ENCODE measurements at places on chromosomes 6 and 20.

- DNase-seq, result no peak
Observed at GRCh38 chr6:165031502-165031901, 277.9 kb downstream of the C6orf118 start.

GRCh38 chr6:27772261-27773001 lies 139.8 kb downstream of the OR2B2 start:
- peak; percentile 80 for DNase-seq

GRCh38 chr6:135256866-135257265 lies 75.8 kb downstream of the MYB start:
- no peak for DNase-seq

GRCh38 chr6:9532621-9533557 lies 882.0 kb downstream of the TFAP2A start:
- DNase-seq, result no peak

GRCh38 chr20:8272766-8273165 lies 140.7 kb downstream of the PLCB1 start:
- no peak for DNase-seq

- no peak for DNase-seq
Observed at GRCh38 chr6:24455061-24455460, 34.3 kb downstream of the GPLD1 start.

DNA sequence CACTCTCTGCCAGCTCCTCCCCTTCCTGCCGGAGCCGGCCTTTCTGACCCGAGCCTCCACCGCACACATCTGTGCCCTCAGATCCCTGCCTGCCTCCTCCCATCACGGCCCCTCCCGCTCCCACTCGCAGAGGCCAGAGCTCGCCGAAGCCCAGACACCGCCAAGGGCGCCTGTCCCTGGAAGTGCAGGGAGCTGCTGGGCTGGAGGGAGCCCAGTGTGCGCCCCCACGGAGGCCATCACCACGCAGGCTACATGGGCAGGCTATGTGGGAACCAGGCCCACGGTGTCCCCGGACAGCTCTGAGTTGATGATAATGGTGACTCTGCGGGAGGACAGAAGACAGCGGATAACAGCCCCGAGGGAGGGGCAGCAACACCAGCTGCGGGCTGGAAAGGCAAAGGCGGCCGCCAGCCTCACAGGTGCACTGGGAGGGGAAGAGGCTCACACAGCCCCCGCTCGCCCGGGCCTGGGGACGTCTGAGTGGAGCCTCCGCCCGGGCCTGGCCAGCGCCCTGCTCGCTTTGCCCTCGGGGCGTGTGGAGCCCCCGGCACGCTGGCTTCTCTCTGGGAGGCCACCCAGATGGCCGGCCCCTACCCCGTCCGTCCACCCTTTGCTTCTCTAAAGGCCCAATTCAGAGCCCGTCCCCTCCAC lies 154.9 kb downstream of the DLL1 start:
- DNase-seq, result no peak

GRCh38 chr20:20803011-20803410 lies 90.6 kb upstream of the RALGAPA2 start:
- DNase-seq, result no peak

- DNase-seq, result no peak
Observed at GRCh38 chr6:62716719-62717118, 430.7 kb upstream of the KHDRBS2 start.

DNA sequence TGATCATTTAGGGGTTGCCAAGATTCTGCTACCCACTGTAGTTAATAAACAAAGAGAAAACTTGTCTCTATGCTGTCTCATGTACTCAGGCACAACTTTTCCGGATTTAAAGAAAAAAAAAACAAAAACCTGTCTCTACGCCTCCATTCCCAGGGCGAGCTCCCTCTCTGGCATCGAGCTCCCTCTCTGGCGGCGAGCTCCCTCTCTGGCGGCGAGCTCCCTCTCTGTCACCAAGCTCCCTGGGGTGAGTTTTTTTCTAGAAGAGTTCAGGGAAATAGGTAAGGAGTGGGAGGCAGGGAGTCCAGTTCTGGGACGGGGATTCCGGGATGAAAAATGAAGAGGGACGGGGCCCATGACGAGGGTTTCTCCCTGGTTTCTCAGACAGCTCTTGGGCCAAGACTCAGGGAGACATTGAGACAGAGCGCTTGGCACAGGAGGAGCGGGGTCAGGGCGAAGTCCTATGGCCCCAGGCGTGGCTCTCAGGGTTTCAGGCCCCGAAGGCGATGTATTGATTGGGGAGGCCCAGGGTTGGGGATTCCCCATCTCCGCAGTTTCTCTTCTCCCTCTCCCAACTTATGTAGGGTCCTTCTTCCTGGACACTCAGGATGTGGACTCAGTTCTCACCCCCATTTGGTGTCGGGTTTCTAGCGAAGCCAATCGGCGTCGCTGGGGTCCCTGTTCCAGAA lies 16.5 kb upstream of the HLA-A start:
- DNase-seq, result peak; percentile 54

DNA sequence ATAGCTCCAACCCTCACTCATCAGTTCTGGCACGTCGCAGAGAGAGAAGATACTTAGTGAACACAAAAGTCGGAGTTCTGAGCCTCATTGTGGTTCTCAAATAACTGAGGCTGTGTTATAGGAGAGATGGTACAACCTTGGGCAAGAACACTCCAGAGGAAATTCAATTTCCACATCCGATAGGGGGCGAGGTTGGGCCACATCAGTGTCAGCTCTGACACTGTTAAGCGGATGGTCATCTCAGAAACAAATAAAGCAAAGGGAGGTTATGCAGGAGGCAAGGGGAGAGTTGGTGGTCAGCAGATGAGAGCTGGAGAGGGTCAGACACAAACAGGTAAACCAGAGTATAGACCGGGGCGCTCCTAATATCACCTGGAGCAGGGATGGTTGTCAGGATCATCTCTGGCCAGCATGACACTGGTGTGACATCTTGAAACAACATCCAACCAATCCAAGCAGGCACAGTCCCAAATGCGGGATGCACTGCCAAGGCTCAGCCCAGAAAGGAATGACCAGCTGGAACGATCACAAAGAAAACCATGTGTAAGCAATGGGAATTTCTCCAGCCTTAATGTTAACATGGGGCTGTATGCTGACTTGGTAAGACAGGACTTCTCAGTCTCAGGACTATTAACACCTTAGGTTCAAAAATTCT lies 331.8 kb downstream of the HACE1 start:
- DNase-seq, result peak; percentile 25

- peak; percentile 97 for DNase-seq
Observed at GRCh38 chr6:31546339-31546957, at the start of gene ATP6V1G2. TSS of gene ATP6V1G2 (minus strand) at chr6:31546608. CDS start at chr6:31546559, 49 bp downstream.

DNA sequence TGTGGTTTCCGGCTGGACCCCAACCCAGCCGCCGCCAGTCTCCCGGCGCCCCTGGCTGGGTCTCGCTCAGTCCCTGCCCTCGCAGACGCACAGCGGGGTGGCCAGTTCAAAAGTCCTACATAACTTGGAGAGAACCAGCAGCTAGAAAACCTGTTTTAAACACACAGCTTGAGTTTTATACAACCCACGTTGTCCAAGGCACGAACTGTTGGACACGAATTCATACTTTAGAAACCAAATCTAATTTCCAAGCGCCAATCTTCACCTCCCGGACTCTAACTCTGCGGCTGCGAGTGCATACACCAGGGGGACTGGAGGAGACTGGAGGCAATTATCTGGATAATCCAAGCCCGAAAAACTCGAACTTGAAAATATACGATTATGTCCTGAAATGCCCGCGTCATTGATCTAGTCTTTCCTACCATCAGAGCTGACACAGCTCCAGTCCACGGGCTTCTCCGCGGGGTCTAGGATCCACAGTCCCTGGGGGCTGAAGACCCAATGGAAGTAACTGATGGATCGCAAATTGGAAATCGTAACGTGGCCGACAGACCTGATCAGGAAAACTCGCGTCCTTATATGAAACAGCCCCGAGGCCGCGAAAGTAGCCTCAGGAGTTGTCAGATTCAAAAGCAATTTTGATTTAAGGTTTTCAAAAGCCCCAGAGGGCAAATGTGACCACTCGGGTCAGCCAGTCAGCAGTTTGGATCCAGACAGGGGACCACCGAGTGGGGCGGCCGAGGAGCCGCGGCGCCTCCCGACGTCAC lies 843 bp upstream of the HEY2 start:
- peak; percentile 33 for DNase-seq

DNA sequence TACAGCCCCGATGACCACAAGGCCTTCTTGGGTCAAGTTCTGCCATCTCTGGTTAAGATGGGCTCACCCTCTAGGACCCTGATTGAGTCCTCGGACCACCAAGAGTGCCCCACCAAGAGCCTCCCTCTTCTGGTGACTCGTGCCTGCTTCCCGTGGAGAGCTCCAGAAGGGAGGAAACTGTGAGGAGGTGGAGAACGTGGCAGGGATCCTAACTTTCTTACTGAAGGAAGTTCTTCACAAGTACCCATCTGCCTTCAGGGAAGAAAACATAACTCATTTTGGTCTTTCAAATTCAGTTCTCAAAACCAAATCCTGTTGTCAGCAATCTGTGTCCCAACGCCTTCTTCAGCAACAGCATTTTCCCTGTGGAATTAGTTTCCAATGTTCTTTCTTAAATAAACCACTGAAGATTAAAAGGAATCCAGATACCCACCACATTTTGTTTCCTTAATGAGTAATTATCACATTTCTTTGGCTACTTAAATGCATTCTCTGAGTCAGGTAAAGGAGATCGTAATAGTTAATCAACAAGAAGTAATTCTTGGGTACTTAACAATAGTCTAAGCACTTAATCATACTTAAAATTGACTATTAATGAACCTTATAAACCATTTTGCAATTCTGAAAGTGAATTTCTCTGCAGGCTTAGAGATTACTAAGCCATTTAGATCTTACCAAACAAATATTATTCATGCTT lies 185.8 kb upstream of the SGK1 start:
- no peak for DNase-seq

- no peak for DNase-seq
Observed at GRCh38 chr6:25829375-25829774, 2.5 kb downstream of the SLC17A1 start.

- no peak for DNase-seq
Observed at GRCh38 chr6:85580118-85580877, 13.4 kb downstream of the SNX14 start.

DNA sequence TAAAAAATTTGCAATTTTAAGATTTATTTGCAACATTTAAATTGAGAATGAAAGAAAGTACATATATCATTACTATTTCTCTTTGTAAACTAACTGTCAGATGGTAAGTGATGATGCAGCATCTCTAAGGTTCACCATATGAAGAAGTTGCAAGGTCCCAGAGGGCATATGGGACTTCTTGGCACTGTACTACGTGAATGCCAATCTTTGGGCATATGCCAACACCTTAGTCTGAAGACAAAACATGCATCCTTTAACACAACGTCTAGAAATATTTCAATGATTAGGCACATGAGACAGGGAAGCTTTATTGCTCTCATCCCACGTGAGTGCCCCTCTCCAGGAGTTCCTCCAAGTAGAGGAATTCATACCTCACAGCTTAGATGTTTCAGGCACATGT lies 66.8 kb downstream of the CDK19 start:
- DNase-seq, result no peak

DNA sequence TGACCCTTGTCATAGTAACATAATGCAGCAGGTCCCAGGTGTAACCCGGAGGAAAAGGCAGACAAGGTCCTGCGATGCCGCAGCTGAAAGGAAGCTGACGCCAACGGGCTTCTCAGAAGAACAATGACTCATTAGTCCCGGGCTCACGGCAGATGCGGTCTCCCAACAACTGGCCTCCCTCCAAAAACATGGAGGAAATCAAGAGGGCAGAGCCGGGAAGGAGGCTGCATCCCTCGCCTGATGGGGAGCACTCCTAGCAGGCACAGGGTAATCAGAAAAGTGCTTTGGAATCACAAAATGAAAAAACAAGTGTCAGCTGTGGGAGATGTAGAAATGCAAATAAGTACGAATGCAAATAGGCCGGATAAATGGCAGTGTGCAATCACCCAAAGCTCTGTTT lies 165.2 kb upstream of the AGPAT4 start:
- peak; percentile 97 for DNase-seq

DNA sequence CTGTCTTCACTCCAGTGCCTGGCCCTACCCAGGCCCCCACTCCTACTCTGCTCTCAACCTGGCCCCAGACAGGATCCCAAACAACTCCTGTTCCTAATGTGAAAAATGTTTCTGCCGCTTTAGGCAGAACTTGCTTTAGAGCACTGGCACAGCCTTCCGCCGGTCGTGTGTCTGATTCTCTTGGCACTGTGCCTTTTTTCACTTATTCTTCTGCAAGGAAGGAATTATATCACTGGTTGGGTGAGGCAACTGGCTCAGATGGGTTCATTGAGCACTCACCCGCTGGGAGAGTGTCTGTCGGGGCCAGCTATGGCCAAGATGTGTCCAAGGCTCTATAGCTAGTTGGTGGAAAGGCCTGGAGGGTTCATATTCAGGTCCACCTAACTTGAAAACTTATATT lies 33.6 kb upstream of the HLA-A start:
- DNase-seq, result no peak

DNA sequence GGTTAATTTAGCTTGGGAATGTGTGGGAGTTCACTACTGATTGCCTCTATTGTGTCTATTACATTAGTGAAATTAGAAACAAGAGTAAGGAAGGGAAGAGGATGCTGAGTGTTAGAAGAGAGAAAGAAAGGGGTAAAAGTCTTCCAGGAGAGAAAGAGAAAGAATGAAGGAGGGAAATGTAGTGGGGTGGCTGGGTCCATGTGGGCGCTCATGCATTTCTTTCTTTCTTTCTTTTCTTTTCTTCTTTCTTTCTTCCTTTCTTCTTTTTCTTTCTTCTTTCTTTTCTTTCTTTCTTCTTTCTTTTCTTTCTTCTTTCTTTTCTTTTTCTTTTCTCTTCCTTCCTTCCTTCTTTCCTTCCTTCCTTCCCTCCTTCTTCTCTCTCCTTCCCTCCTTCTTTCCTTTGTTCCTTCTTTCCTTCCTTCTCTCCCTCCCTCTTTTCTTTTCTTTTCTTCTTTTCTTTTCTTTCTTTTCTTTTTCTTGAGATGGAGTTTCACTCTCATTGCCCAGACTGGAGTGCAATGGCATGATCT lies 16.2 kb upstream of the SALL4 start:
- DNase-seq, result no peak

GRCh38 chr20:25486377-25486776 lies 78.9 kb downstream of the GINS1 start:
- DNase-seq, result peak; percentile 22

DNA sequence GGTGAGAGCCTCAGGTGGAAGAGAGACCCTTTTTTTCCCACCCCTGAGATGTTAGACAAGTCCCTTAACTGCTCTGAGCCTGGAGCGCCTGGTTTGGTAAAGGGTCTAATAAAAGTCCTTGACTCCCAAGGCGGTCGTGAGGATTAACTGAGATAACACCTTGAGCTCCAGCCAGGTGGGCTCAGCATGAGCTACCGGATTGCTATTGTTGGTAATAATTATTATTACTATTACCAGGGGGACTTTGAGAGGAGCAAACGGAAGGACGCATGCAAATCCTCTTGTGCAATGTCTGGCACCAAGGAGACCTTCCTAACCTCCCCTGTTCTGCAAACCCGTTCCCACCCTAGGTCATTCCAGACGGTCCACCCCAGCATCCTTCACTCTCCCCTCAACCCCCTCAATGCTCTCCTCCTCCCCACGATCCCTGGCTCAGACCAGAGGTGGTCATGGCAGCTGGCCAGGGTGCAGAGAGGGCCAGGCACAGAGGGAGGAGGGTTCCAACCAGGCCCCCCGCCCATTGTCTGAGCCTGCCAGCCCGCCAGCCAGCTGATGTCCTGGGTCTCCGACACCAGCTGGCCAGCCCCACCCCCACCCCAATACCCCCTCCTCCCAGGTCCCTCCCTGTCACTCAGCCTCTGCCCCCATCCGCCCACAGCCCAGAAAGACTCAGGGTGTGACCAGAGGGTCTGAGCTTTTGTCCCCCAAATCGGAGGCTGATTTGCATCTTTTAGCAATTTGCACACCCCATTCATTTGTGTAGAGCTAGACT lies 14.3 kb upstream of the CBFA2T2 start:
- no peak for DNase-seq
